Progenitor cell of endocrine pancreas (in vitro differentiated cells): ENCODE measurements at places on chromosomes 5 and 9. TPM values are rescaled to one million over a fixed set of nuclear protein-coding genes. Genes with fewer than 3 reads are reported as not detected.
A peak's percentile ranks its signal among the peaks of the same experiment; 100 is the strongest.

- no peak for DNase-seq
Observed at GRCh38 chr9:16413509-16414016, 456.9 kb downstream of the BNC2 start.

- peak; percentile 25 for DNase-seq
Observed at GRCh38 chr9:98807070-98807813, at the start of gene GALNT12. TSS of gene GALNT12 (plus strand) at chr9:98807670. CDS start at chr9:98807699, 29 bp downstream.

The CBY3 gene
- total RNA-seq, result not detected in 2 replicates

The C5orf24 gene
- 59.2 and 62.2 TPM in 2 replicates for total RNA-seq

GRCh38 chr5:136164226-136164625, 28.7 kb downstream of the SMIM32 start:
- no peak for DNase-seq

The SLC45A2 gene
- total RNA-seq, result 2.4 and 4.2 TPM in 2 replicates
